ENCODE measurements at places on chromosomes 1 and 21.
A peak's percentile ranks its signal among the peaks of the same experiment; 100 is the strongest.

GRCh38 chr1:157776971-157777391 lies at the start of gene FCRL2:
TSS of gene FCRL2 (minus strand) at chr1:157777132. CDS start at chr1:157777073, 59 bp downstream.
- DNase-seq, result no peak

DNA sequence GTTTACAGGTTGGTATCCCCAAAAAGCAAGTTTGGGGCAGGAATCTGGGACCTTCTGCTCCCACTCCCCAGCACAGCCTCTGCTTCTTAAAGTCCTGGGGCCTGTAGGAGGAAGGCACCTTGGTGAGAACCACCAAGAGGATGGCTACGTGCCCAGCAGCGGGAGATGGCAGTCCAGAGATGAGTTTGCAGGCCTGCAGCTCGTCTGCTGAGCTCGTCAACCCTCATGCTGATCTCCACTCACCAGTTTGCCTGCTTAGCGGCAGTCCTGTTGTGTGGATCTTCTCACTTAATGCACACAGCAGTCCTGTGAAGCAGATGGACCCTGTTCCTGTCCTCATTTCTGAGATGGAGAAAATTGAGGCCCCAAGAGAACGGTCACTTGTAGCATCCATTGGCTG lies 160.5 kb downstream of the DYRK1A start:
- DNase-seq, result no peak

DNA sequence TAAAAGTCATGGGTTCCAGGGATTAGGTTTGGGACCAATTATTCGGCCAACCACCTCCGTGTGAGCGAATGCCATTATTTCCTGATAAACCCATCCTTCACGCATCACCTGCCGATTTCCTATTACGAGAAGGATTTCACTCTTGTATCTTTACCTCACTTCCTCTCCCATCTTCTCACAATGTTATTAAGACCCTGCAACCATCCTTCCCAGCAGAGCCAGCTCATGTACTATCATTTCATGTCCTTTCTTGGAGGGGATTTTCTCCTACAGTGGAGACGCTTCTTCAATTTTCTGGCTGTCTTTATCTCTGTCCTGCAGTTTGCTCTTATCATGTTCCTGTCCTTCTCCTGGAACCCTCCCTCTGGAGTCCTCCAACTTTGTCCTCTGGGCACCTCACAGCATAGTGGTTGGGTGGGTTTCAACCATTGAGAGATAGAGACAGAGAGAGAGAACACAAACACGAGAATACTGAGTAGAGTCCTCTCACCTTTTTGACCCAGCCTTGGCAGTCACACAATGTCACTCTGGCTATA lies 192.2 kb downstream of the DYRK1A start:
- DNase-seq, result no peak

DNA sequence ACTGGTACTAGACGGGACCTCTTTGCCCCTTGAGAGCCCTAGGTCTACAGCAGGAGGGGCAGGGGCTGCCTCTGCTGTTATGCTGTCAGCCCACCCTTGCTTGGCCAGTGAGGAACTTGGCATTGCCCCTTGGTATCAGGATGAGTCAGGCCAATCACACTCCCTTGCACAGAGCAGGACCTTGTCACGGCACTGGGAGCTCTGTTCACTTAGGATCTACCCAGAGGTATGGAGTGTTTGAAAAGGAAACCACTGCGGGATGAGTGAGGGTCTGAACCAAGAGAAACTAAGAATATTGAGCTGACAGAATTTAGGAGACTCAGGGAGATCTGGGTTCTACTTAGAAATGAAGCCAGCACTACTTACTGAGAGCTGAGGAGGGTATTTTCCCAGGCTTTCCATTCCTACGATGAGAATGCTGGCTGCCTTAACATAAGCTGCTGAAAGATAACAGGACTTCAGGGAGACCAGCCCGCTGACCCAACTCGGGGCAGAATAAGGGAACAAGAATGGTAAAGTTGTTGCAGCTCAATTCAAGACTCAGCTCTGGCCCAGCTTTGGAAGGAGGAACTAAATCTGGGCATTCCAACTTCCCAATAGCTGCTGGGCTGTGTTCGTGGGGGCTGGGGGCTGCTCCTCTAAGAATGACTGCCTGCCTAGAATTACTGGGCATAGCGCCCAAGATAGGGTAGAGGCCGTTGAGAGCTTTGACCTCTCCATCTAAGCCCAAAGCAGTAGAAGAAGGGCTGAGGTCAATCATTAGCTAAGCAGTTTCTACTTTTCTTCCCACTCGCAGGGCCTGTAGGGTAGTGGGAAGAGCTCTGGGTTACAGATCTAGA lies 1.5 kb downstream of the FABP3 start:
- DNase-seq, result peak; percentile 79

- DNase-seq, result no peak
Observed at GRCh38 chr1:62876535-62876934, 92.6 kb downstream of the ATG4C start.

- DNase-seq, result peak; percentile 32
Observed at GRCh38 chr1:41618066-41618825, 133.8 kb upstream of the EDN2 start.

DNA sequence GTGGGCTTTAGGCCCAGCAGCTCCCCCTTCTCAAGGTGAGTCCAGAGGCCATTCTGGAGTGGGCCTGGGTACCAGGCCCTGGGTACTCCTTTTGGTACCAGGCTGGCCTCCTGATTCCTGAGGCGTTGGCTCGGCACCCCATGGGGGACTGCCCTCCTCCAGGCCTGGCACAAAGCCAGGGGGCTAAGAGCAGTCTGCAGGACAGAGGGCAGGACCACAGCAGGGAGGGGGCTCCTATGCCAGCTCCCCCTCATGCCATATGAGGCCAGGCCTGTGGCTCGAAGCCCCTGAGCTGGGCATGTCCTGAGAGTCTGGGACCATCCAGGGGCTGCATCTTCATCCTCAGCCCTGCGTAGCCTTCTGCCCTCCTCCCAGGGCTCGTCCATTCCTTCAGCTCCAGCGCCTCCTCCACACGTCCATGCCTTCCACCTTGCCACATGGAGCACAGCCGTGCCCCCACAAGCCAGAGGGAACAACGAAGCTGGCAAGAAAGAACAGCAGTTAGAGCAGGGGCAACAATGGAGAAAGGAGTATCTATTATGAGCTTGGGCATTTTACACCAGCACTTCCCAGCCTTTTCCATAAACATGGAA lies 3.2 kb downstream of the PHLDA3 start:
- no peak for DNase-seq

DNA sequence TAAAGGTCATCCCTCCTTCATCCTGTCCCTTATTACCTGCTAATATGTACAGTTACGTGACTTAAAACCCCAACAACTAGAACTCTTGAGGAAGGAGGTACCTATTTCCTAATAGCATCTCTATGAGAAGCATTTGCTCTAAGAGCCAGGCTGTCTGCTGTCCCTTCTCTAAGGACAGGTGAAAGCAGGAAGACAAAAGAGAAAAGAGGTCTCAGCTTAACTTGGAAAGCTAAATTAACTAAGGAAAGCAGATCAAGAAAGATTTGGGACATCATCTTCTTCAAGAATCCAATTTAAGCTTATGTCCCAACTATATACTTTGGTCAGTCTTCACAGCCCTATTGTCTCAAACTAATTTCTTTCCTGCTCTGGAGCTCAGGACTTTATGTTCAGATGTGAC lies 2.9 kb downstream of the EGLN1 start:
- no peak for DNase-seq

GRCh38 chr1:85275701-85276214 lies 674 bp downstream of the BCL10 start:
- DNase-seq, result peak; percentile 50

- DNase-seq, result peak; percentile 82
Observed at GRCh38 chr1:58841455-58841854, 57.6 kb upstream of the JUN start.

DNA sequence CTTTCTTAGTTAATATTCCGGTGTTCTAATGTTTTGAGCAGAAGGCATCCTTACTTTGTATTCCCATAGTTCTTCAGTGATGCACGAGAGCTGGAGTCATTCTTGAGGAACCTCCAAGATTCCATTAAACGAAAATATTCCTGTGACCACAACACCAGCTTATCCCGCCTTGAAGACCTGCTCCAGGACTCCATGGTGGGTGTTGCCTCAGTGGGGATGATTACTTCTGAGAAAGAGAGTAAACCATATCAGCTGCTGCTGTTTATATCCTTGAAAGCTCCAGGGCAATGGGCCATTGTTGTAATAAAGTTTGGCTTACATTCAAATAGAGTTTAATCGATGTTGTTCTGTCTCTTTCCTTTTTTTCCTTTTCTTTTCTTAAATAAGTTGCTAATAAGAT lies 93.1 kb downstream of the MACF1 start:
- no peak for DNase-seq

DNA sequence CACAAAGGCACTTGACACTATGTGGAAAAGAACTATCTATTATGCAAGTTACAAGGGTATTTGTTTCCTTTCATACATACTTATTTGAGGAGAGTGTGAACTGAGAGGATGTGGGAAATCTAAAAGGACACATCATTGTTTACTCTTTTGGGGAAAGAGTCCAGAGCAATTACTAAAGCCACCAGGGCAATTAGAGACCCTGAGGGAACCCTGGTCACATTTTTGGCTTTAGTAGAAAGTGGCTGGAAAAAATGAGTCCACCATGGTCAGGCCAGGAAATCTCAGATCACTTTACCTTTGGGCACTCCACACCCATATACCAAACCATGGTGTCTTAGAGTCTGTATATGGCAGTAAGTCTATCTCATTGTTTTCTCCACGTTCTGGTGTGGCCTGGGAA lies 243.3 kb downstream of the HLX start:
- no peak for DNase-seq

DNA sequence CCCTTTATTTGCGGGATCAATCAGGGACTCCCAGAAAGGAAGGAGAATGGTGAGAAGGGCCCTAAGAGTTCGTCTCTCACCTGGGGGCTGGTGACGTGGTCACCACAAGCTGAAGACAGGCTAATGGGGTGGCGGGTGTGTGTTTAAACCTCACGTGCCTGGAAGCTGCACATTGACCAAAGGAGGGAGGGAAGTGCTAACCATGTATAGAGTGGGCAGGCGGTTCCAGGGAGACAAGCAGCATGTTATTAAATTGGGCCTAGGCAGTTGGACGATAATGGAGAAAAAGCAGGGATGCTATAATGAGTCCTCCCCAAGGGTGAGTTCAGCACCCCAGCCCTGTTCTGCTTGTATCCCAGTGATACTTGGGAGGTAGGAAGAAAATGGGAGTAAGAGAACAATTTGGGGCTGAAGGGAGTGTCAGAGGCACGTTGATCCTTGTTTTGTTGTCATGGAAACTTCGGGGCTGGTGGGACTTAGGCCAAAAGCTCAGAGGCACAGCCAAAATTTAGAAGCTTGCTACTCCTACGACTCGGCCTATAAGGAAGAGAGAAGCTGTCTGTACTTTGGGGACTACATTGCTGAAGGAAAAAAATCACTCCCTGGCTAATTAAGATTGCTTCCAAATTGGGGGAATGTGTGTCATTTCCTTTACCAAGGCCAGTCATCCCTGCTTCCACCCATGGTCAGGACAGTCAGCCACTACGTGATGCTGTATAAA lies 33.2 kb upstream of the EPHA8 start:
- no peak for DNase-seq

GRCh38 chr1:53155945-53156344 lies 13.5 kb upstream of the SLC1A7 start:
- DNase-seq, result no peak

DNA sequence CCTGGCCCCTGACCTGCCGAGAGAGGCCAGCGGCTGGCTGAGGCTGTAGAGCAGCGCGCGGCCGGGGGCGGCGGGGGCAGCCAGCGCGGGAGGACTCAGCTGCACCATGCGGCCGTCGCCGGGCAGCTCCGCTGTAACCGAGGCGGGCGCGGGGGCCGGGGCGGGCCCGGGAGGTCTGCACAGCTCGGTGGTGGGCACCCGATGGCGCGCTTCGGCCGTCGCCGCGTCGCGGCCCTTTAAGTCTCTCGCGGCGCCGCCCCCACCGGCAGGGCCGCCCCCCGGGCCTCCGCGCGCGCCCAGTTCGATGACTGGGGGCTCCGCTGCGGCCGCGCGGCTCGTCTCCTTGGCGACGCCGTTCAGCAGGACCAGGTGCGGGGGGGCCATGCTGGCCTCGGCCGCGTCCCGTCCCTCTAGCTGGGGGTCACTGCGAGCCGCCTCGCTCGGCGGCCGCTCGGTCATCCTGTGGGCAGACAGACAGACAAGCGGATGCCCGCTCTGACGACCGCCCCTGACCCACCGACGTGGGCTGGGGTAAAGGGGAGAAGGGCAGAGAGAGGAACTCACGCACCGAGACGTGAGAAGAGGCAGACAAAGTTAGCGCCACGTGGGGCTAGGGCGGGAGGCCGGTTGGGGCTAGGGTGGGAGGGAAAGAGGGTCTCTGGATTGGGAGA lies 6.5 kb downstream of the TAL1 start:
- no peak for DNase-seq

- no peak for DNase-seq
Observed at GRCh38 chr1:76292418-76293184, 218.1 kb downstream of the ST6GALNAC3 start.

- no peak for DNase-seq
Observed at GRCh38 chr1:229768232-229768631, 142.2 kb downstream of the URB2 start.

DNA sequence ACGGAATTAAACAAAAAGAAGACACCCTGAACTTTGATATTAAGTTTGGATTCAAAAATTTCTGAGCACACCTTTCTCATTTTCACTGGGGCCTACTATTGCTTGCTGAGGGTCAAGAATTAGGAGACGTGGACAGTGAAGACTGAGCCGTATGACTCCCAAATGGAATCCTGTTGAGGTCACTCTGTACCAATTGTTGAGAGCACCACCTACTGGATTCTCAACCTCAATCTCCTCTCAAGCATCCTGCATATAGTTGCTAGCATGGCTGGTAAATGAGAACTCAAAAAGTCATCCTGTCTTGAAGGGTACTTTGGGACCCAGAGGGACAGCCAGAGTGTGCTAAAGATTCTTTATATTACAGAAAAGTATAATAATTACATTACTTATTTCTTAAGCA lies 20.2 kb upstream of the MTR start:
- DNase-seq, result no peak

DNA sequence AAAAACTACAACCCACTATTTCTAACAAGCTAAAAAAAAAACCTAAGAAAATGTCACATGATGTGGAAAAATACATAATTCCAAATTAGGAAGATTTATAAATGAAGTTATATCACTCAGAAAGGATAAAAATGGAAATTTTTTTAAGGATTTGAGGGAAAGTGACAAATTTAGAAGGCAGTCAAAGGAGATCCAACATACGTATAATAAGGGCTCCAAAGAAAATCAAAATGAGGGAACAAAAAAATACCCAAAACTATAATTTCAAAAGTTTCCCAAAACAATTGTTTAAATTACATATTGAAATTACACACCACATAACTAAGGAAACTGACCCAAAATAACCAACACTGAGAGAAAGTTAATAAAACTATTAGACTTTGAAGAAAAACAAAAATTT lies 381.1 kb upstream of the KAZN start:
- DNase-seq, result no peak

- DNase-seq, result peak; percentile 52
Observed at GRCh38 chr1:234659538-234659937, 49.6 kb upstream of the IRF2BP2 start.

- no peak for DNase-seq
Observed at GRCh38 chr1:39698568-39698967, 7.3 kb upstream of the HPCAL4 start.

GRCh38 chr1:48864913-48865312 lies 88.2 kb upstream of the BEND5 start:
- DNase-seq, result no peak

Measured in inflammatory macrophage treated with lipopolysaccharide for 1 hour (primary cell).